ENCODE measurements at places on chromosomes 4 and X.

- DNase-seq = no peak
Measured at GRCh38 chr4:11106759-11107158, 321.9 kb downstream of the HS3ST1 start.

DNA sequence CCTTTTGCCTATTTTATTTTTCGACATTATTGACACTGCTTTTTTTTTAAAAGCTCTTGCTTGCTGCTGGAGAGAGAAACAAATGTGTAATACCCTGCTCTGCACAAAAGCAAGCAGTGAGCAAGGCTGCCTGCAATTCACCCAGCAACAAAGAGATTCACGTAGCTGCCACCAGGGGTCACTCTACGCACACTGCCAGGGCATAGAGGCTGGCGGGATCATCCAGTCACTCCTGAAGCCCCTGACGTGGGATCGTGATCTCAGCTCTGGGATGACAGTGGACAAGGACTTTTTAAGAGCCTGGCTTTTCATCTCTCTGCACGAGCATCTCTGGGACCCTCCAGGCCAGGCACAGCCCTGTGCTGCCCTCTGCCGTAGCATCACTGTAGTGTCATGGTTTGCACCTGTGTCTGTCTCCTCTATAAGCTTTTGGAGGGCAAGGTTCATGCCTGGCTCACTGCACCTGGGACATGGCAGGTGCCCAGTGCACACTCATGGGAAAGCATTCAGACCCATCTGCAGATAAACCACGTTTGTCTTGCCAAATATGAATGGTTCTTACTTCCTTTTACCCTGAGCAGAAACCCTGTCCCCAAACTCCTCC, 19.8 kb downstream of the C4orf50 start:
- no peak for DNase-seq

- DNase-seq = no peak
Measured at GRCh38 chr4:117664706-117665444, 369.4 kb upstream of the NDST3 start.

DNA sequence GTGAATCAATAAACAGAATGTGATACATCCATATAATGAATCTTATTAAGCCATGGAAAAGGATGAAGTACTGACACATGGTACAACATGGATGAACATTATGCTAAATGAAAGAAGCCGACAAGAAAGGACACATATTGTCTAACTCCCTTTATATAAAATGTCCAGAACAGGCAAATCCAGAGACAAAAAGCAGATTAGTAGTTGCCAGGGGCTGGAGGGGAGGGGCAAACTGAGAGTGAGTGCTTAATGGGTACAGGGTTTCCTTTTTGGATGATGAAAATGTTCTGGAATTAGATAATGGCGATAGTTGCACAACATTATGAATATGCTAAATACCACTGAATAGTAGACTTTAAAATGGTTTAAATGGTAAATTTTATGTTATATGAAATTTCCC, 17.4 kb downstream of the ADGRG4 start:
- DNase-seq = no peak

DNA sequence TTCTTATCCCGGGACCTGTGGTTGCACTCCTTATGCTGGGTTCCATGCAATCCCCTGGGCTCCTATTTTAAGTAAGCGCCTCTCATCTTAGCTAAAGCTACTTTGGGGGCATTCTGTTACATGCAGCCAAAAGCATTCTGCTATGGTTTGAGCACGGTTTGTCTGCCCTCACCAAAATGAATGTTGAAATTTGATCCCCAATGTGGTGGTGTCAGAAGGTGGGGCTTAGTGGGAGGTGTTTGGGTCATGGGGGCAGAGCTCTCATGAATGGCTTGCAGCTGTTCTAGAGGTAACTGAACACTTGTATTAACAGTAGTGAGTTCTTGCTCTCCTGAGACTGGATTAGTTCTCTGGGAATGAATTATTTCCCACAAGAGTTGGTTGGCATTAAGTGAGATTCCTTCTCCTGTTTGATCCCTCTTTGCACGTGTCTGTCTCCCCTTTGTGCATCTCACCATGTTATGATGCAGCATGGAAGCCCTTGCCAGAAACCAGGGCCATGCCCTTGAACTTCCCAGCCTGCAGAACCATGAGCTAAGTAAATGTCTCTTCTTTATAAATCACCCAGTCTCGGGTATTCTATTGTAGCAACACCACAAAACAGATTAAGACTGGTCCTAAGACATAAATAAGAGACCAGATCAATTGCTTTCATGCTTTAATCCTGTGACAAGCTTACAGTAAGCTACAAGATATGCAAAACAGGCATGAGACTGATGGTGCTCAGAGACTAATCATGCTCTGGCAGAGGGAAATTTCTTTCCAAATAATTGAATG, 141.8 kb downstream of the TSPAN5 start:
- DNase-seq = no peak
